ENCODE measurements at places on chromosomes 13 and 19. TPM values are rescaled to one million over a fixed set of nuclear protein-coding genes. Genes with fewer than 3 reads are reported as not detected.

- no peak overlapping the region for H3K27ac ChIP-seq
- no peak overlapping the region for H3K4me3 ChIP-seq
- H3K27me3 ChIP-seq: no peaks in the 10 kb centered on the region
- H3K36me3 ChIP-seq: peaks cover 6% of the 10 kb centered on the region
- no peak for DNase-seq
Measured at GRCh38 chr19:4310247-4311121, 6.1 kb downstream of the FSD1 start.

DNA sequence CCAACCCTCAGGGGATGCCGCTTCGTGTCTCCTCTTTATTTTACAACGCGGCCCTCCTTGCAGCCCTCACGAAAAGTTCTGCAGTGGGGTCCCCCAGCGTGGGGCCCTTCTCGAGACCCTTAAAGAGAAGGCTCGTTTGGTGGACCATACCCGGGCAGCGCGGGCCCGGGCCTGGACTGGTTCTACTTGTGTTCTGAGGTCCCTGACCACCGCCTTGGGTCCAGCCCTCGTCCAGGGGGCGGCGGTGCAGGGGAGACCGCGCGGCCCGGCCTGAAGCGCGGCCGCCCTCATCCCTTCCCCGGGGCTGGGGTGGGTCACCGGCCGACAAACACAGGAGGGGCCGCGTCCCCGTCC lies 400 bp upstream of the SERP2 start:
- H3K4me1 ChIP-seq: peaks cover 29% of the 10 kb centered on the region
- no peaks in the 10 kb centered on the region for H3K36me3 ChIP-seq
- H3K27me3 ChIP-seq: peaks cover 17% of the 10 kb centered on the region
- H3K27ac ChIP-seq: no peak overlapping the region

DNA sequence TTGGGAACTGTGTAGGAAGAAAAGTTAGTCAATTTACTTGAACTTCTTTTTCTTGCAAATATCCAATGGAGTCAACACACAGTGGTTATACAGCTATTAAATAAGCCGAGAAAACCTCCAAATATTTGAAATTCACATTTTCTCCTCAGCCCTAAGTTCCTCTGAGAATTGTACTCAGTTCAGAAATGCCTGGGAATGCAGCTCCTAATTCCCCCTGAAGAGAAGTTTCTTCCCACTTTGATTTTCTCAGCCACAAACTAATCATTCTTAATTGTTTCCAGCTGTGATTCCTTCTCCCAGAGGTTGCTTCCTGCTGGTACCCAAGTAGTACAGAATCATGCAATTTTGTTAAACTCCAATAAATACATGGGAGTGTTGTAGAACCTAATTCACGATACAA lies 246.1 kb upstream of the MIR17HG start:
- H3K4me1 ChIP-seq: peaks cover 8% of the 10 kb centered on the region
- no peaks in the 10 kb centered on the region for H3K36me3 ChIP-seq
- no peaks in the 10 kb centered on the region for H3K27me3 ChIP-seq
- DNase-seq: no peak
- no peak overlapping the region for H3K4me3 ChIP-seq

LGALS7 gene
- total RNA-seq: not detected

TDRD3 gene
- 47.6 TPM for total RNA-seq

DNA sequence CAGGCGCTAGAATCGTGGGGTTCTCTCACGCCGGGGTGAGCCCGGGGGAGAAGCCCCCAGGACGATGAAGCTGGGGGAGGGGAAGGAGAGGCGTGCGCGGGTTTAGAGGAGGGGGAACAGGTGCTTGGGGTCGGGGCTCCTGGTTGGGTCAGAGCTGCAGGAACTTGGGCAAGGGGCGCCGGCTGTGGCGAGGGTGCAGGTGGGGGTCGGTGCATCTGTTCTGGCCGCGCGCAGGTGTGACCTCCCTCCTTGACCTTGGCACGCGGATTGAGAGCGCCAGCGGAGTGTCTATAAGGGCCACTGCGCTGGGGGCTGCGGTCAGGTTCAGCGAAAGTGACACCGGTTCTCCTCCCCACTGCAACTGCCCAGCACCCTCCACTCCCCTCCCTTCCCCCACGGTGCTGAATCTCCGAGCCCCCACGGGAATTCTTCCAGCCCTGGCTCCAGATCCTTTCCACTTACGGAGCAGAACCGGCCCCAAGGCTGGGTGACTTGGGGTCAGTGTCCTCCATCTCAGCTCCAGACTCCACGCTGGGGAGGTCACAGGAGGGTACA lies 618 bp downstream of the TMEM38A start:
- peak overlapping the region; percentile 69 for H3K4me3 ChIP-seq
- peaks cover 16% of the 10 kb centered on the region for H3K4me1 ChIP-seq
- H3K36me3 ChIP-seq: peaks cover 10% of the 10 kb centered on the region
- H3K27ac ChIP-seq: no peak overlapping the region

CGB8 gene
- 0.29 TPM for total RNA-seq

- no peak for DNase-seq
- H3K27ac ChIP-seq: no peak overlapping the region
Measured at GRCh38 chr19:2213799-2214198, 22.3 kb downstream of the PLEKHJ1 start.
